ENCODE measurements at places on chromosomes 7 and 10. TPM values are rescaled to one million over a fixed set of nuclear protein-coding genes. Genes with fewer than 3 reads are reported as not detected.

Gene C10orf105
- total RNA-seq, result not detected

GRCh38 chr7:28065308-28065707 lies 115.3 kb downstream of the JAZF1 start:
- no peaks in the 10 kb centered on the region for H3K36me3 ChIP-seq
- H3K4me1 ChIP-seq, result peaks cover 38% of the 10 kb centered on the region
- no peaks in the 10 kb centered on the region for H3K27me3 ChIP-seq
- DNase-seq, result no peak
- no peak overlapping the region for H3K4me3 ChIP-seq

DNA sequence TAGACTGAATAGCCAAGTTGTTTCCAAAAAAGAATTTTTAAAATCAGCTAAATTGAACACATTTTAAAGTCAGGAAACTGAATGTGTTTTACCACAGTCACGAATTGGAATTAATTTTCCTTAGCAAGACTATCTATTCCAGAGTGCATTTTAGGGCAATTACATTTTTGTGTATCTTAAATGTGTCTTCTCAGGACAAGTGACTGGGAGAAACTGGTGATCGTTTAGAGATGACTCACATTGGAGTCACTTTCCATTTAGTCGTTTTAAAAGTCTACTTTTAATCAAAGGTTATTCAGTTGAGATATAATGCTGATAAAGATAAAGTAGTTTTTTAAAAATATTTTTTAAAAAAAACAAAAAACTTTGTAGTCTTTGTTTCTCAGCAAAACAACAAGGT lies 191.7 kb upstream of the SLC26A5 start:
- H3K4me1 ChIP-seq, result peaks cover 34% of the 10 kb centered on the region
- H3K27ac ChIP-seq, result peak overlapping the region; percentile 89
- no peak for DNase-seq
- no peak overlapping the region for H3K4me3 ChIP-seq
- H3K27me3 ChIP-seq, result no peaks in the 10 kb centered on the region
- no peaks in the 10 kb centered on the region for H3K36me3 ChIP-seq

Gene CLDN3
- total RNA-seq, result 31.3 TPM

Gene SUFU
- total RNA-seq, result 20.2 TPM

DNA sequence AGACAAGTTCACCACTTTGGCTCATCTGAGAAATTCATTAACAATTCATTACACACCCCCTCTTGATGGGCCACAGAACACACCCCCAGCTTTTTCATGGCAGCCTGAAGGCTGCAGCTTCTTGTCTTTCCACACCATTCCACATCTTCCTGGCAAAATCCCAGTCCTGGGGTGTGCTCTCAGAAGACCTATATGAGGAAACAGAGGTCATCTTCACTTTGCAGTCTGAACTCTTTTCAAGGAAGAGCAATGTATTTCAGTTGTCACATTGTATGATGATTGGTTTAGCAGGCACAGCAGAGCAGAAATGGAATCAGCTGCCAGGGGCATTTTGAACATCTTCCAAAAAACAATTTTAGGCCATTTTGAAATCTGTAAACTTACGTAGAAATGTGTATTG lies 7.8 kb upstream of the LRRC27 start:
- H3K27ac ChIP-seq, result no peak overlapping the region
- DNase-seq, result no peak
- peaks cover 7% of the 10 kb centered on the region for H3K36me3 ChIP-seq
- no peaks in the 10 kb centered on the region for H3K27me3 ChIP-seq

Data from PC-9 (cell line).